Esophagus mucosa (tissue), 1 donor: ENCODE measurements at places on chromosomes 11 and 22.

- peak; percentile 73 for ATAC-seq
Measured at GRCh38 chr11:1242289-1242688, 19.4 kb downstream of the MUC5B start.

- ATAC-seq, result no peak
Measured at GRCh38 chr11:4672470-4672869, 25.2 kb downstream of the OR51E2 start.

GRCh38 chr22:30195245-30196140 lies 51.1 kb downstream of the LIF start:
- ATAC-seq, result no peak

DNA sequence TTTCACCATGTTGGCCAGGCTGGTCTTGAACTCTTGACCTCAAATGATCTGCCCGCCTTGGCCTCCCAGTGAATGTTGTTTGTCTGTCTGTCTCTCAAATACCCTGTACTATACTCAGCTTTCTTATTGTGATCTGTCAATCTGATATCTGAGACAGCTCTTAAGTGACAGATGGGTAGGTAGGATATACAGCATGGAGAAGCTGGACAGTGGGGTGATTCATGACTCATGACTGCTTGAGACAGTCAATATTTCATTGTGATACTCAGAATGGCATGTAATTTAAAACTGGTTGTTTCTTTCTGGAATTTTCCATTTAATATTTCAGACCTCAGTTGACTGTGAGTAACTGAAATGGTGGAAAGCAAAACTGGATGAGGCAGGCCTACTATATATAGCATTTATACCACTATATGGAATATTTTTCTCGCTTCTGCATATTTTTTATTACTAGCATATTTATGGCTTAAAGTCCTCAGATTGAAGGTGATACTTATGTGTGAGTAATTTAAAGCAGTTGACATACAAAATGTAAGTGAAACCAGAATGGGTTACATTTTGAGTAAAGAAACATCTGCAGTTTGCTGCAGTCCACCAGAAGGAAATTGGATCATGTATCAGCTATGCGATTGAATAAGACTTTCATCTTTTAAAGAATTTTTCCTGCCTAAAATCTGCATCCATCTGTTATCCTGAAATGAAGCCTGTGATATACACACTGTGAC lies 22.3 kb downstream of the ARHGAP42 start:
- ATAC-seq, result no peak

DNA sequence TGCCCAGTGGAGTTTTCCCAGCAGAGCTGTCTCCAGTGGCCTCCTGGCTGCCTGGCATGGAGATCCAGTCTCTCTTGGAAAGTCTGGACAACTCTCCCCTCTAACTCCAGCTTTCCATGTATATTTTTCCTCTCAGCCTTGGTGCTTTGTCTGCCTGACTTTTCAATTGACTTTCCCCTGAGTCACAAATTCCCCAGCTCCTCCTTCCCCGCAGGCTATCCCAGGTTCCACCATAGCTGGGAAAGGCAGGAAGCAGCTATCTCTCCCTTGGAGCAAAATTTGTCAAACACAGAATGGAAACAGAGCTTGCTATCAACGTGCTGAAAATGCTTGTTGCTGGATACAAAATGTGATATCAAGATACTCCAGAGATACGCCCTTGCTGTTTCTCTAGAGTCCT lies 384.8 kb downstream of the TMEM135 start:
- no peak for ATAC-seq

DNA sequence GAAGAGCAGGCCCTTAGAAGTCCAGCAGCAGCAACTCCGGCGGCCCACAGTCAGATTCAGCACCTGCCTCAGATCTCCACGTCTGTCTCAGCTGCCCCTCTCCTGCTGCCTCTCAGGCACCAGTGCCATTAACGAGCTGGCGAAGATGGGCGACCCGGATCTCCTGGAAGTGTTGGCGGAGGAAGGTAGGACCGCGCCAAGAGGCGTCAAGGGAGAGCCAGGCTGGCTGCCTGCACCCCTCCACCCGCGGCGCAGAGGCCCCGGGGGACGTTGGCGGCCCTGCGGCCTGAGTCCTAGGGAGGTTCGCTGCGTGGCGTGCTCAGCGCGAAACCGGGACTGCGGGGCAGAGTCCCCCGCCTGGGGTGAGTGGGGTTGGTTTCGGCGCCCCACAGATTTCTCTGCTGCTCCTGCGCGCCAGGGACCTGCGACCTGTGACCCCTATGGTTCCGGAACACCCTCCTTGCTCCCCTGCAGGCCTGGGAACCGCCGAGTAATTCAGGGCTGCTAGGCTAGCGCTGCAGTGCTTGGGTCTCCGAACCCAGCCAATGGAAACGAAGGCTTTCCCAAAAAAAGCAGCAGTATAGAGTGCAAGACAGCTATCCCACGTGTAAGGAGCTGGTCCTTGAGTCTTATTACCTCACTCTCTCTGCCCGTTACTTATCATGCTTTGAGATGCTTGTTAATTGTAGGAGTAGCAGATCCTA lies 615 bp downstream of the ANO5 start:
- peak; percentile 29 for ATAC-seq

- ATAC-seq, result no peak
Measured at GRCh38 chr22:46575911-46576555, 38.6 kb upstream of the CELSR1 start.

GRCh38 chr11:72238492-72239312 lies 5.3 kb downstream of the PHOX2A start:
- ATAC-seq, result no peak

- ATAC-seq, result no peak
Measured at GRCh38 chr11:73246303-73246702, 25.8 kb upstream of the P2RY6 start.

GRCh38 chr11:9755561-9756185 lies 91.8 kb downstream of the SWAP70 start:
- no peak for ATAC-seq

DNA sequence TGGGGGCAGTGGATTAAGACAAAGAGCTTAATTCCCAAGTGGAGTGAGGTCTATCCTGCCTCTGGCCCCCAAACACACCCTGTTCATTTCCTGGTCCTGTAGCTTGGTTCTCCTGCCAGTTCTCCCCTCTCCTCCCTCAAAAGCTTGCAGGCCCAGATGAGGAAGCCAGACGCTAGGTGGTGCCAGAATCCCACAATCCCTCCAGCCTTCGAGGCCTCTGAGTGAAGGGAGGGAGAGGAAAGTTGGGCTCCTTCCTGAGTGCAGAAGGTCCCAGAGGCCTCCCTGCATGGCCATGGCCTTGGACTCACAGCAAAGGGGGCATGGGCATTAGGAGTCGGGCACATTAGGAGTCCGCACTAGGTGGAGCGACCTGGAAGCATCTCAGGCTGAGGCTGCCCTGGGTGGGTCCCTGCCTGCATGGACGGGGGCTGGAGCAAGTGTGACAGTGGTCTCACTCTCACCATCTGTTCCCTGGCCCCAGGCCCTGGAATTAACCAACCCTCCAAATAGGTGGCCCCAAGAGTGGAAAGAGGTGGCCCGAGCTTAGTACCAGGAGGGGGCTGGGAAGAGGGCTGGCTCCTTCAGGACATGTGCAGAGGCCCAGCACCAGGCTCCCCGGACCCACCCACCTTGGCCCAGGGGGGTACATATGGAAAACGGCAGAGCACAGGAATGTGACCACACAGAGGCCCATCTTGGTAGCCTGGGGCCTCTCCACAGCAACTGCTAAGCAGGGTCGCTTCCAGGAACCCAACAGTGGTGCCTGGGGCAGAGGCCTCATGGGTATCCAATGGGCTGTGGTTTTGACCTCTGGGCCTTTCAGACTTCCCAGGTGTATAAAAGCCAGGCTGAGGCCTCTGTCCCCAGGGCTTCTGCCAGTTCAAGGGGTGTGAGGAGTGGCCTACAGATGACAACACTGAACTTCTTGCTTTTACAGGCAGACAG lies 5.2 kb downstream of the FXYD2 start:
- ATAC-seq, result peak; percentile 31

- peak; percentile 54 for ATAC-seq
Measured at GRCh38 chr11:21398195-21398594, 728.8 kb downstream of the NELL1 start.

- ATAC-seq, result peak; percentile 89
Measured at GRCh38 chr22:19607192-19608002, 83.2 kb upstream of the CLDN5 start.

DNA sequence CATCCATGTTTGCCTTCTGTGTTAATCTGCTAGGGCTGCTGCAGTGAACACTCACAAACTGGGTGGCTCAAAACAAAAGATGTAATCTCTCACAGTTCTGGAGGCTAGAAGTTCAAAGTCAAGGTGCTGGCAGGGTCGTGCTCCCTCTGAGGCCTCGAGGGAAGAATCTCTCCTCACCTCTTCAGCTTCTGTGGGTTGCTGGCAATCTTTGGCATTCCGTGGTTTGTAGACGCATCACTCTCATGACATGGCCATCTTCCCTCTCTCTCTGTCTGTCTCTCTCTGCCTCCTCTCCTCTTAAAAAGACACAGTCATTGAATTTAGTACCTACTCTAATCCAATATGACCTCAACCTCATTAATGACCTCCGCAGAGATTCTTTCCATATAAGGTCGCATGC lies 78.8 kb downstream of the TSPAN18 start:
- ATAC-seq, result no peak

DNA sequence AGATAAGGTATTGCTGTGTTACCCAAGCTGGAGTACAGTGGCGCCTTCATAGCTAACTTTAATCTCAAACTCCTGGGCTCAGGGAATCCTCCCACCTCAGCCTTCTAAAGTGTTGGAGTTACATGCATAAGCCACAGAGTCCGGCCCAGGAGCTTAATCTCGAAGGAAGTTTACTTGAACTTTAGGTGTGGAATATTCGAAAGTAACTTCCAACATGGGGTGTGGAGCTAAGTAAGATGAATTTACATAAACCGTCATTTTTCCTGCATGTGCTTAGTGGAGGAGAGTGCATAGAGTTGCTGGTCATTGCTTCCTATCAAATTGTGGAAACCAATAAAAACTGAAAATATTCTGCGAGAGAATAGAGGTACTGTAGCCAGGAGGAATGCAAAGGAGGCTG lies 1.5 kb downstream of the ATG13 start:
- no peak for ATAC-seq

DNA sequence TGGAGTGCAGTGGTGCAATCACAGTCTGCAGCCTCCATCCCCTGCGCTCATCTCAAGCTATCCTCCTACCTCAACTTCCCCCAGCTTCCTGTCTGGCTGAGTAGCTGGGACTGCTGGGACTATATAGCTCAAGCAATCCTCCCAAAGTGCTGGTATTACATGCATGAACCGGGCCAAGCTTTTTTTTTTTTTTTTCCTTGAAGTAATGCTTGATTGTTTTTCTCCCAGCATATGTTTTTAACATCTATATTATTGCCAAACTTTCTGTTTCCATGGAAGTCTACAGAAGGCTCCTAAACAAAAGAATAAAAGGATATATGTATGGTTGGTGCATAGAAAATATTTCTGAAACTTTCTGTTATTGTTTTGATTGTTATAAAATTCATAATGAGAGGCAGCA lies 853.6 kb downstream of the KCNA4 start:
- ATAC-seq, result no peak

DNA sequence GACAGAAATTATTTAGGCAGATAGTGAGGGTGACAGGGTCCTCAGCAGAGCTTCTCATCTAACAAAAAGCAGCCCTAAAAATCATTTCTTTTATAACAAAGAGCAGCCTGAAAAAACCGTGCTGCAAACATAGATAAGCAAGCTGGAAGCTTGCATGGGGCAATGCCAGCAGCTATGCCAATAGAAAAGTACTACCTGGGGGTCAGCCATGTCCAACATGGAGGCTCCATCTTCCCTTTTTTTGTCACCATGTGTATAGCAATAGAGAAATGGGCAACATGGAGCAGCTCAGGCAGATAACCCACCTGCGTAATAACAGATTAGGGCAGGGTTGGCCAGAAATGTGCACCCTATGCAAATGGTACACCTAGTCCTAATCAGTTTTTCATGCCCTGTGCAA lies 57.4 kb upstream of the IGLL5 start:
- ATAC-seq, result no peak

GRCh38 chr11:2083411-2083810 lies 55.8 kb downstream of the IGF2 start:
- ATAC-seq, result no peak

DNA sequence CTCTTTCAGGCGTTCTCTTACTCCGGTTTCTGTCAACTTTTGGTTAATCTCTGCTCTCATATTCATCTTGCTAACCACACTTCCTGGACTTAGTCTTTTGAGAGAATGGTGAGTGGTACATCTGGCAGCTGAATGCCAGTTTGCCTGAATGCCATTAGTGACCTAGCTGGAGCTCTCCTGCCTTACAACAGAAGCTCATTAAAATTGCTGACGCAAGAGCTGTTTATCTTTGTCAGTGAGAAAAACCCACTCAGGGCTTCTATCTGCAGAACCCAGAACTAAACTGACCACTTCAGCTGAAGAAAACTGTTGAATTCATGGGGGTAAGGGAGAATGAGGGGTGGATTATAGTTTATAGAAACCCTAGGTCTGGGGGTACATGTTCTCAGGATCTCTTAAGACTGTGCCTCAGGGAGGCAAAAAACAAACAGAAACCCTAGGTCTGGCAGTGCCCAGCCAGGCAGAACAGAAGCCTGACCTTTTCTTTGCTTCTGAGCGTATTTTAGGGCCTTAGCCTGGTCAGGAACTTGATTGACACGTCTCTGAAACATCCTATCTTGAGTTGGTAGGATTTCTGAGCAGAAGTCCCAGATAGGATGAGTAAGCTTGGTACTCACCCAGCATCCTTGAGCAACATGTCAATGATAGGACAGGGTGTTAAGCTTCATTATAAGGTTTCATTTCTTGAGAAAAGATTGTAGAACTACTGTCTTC lies 52.8 kb upstream of the YWHAH start:
- no peak for ATAC-seq

DNA sequence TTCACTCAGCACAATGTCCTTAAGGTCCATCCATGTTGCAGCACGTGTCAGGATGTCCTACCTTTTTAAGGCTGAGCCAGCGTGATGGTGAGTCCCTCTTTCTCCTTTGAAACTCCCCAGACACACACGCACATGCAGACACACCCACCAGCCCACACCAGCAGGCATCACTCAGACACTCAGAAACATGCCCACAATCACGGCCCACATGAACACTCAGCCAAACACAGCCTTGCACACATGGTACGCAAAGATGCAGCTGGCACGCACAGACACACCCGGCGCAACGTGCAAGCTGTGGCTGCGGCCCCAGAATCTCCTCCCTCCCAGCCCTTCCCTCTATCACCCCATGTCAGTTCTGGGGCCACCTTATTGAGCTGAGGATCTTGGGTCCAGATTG lies 8.0 kb downstream of the FADS3 start:
- no peak for ATAC-seq
